ENCODE measurements at places on chromosomes 1 and 21. TPM values are rescaled to one million over a fixed set of nuclear protein-coding genes. Genes with fewer than 3 reads are reported as not detected.

The KCNE2 gene
- not detected for total RNA-seq

The TSPEAR gene
- not detected for total RNA-seq

The FCRLB gene
- total RNA-seq: 0.40 TPM

The HORMAD1 gene
- total RNA-seq: 4.1 TPM

The IGSF9 gene
- 48.5 TPM for total RNA-seq

The FALEC gene
- total RNA-seq: not detected

The PHGDH gene
- 19.0 TPM for total RNA-seq

The OR10J1 gene
- not detected for total RNA-seq

The CALML6 gene
- not detected for total RNA-seq

The GALE gene
- total RNA-seq: 93.5 TPM

The FMN2 gene
- total RNA-seq: 1.6 TPM

The LRRC8B gene
- total RNA-seq: 9.9 TPM

The TP53BP2 gene
- total RNA-seq: 66.9 TPM

The LCE2A gene
- not detected for total RNA-seq

The MYOG gene
- not detected for total RNA-seq

The SMPDL3B gene
- 29.6 TPM for total RNA-seq

The DCST1 gene
- 2.7 TPM for total RNA-seq

The CD55 gene
- 49.5 TPM for total RNA-seq

The NBPF4 gene
- total RNA-seq: 4.0 TPM

The NEK2 gene
- 3.0 TPM for total RNA-seq

The B3GALT2 gene
- 2.8 TPM for total RNA-seq
